ENCODE measurements at places on chromosomes 11 and 22.

GRCh38 chr11:119671051-119671450 is 57.9 kb downstream of the NECTIN1 start:
- no peak for DNase-seq

- no peak for DNase-seq
Measured at GRCh38 chr11:122270535-122270934, 154.5 kb upstream of the BLID start.

- no peak for DNase-seq
Measured at GRCh38 chr11:30392221-30392784, 69.4 kb downstream of the ARL14EP start.

GRCh38 chr11:114891911-114892310 is 213.6 kb downstream of the NXPE2 start:
- DNase-seq: no peak

DNA sequence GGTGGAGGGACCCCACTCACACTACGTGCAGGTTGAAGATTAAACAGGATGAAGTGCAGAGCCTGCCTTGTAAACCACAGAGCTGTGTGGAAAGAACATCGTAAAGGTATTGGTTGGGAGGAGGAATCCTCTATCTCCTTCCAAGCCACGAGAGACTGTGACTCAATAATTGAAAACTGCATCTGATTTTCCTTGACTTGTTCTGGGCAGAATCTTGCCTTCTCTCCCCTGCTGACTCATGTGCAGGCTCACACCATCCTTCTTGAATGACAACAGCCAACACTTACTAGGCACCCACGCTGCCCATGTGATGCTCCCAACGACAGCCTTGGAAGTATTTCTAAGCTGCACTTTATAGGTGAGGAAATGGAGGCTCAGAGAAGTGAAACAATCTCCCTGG is 563.0 kb downstream of the MIAT start:
- no peak for DNase-seq

GRCh38 chr11:82883853-82884252 is 16.4 kb downstream of the PRCP start:
- DNase-seq: no peak

DNA sequence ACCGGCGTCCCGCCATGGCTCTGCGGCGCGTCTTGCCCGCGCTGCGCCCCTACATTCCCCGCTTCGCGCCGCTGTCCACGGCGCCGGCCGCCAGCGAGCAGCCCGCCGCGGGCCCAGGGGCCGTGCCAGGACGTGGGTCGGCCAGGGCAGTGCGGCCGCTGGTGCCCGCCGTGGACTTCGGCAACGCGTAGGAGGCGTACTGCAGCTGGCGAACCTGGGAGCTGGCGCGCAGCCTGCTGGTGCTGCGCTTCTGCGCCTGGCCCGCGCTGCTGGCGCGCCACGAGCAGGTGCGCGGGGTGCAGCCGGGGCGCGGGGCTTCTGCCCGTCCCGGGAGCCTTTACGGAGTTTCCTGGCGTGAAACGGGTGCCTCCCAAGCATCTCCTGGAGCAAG is 20.1 kb downstream of the DGCR6L start:
- DNase-seq: no peak

DNA sequence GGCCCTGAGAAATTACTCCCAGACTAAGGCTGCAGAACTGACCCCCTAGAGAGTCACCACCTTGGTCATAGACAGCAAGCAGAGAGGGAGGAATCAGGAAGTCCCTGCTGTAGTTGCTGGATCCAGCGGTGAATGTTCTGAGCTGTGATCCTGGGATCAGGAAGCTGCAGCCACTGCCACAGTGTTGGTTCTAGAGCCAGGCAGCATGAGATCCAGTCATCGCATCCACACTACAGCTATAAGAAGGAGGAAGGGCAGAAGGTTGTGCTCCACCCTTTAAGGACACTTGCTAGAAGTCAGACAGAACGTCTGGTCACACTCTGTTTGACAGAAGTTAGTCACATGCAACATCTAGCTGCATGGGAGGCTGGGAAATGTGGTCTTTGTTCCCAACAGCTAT is 104.7 kb upstream of the OR4B1 start:
- no peak for DNase-seq

GRCh38 chr11:101030692-101031091 is 98.9 kb downstream of the PGR start:
- DNase-seq: no peak

DNA sequence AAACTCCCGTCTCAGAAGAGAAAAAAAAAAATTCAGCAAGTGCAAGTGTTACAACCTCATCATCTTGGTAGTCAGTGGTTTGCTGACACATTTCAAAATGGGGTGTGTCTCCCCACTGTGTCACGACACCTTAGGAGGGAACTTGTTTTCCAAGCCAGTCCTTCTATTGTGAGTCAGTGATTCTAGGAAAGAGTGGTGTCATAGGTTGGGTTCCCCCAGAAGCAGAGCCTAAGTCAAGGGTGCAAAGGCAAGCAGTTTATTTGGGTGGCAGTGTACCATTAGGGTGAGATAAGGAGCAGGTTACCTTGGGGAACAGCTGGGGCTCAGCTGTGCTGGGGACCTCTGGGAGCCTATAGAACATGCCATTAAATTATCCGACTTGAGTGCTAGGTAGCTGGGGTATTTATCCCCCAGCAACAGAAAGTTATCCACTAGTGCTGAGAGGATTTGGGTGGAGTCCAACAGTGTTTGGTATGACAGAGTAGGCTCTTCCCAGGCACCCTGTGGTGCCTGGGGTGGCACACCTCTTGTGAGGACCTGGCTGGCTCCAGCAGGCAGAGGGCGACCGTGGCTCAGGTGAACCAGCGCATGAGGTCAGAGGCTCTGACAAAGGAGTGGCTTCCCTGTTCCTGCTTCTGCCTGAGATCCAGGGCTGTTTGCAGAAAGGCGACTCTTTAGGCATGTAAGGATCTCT is 41.7 kb downstream of the KIAA1671 start:
- peak; percentile 89 for DNase-seq

DNA sequence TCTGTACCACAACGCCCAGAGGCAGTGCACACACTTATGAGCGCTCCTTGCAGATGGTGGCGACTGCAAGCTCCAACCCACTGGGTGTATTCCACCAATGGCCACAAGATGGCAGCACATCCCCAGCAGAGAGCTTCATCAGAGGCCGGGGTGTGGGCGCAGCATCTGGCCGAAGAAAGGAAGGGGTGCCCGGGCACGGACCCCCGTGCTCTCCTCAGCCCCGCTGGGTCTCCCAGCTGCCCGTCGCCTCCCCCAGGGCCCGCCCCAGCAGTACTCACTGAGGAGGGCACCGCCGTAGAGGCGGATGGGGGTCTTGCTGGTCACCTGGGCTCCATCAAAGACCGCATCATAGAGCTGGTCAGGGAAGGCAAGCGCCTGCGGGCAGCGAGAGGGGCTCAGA is 14.2 kb downstream of the TP53I11 start:
- DNase-seq: peak; percentile 94

DNA sequence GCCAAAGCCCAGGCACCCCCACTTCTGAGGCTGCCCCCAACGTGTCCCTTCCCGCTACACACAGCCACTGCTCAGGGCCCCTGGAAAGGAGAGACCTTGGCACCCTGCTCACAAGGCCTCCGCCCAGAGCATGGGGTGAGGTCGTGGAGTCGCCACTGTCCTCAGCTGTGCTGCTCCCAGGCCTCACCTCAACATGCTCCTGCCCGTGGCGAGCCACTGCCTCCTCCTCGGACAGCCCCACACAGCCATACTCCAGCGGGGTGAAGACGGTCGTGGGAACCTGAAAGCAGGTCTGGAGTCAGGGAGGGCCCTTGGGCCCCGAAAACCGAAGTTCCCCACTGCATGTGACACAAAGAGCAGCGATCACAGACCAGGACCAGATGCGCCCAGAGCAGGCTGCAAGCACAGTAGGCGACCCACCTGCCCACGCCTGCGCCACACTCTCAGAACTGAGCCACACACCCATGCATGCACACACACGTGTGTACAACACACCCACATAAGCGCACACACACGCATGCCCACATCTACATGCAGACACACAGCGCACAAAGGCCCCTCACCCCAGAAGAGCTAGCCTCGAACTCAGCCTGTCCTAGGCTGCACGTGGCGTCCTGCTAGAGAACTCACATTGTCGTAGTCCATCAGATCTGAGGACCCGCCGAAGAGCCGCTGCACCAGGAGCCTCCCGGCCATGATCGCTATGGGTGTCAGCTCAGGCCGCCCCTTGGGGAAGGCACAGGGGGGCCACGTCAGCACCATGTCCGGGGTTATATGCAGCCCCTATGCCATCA is 25.5 kb upstream of the GNB1L start:
- DNase-seq: no peak

DNA sequence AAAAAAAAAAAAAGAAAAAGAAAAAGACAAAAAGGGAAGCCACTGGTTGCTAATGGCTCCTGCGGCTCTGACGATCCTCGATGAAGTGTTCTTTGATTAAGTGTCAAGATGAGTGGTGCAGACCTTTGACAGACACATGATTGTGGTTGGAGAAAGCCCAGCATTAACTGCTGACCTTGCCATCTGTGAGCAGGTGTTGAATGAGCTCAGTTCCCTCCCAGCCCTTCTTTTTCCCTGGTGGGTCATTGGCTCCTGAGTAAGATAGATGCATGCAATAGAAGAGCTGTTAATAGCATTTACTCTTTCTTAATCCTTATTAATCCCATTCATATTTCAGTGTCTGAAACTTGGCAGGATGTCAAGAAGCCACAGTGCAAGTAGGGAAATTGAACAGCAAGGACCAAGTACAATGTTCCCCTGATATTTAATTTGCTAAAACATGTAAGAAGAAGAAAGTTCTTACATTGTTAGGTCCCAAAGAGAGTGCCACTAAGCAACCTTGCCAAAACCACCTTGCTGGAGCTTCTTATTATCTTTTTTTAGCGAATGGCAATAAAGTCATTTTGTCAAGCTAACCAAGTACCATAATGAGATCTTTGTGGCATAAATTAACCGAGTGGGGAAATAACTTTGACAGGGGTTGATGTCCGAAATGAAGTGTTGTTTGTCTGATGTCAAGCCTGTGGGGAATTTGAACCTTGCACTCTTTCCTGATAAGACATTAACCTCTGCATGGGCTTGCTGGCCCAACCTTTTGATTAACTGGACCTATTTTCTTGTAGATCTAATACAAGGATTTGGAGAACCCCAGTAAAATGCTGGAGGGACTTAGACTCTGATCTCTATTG is 113.7 kb downstream of the PTPRJ start:
- DNase-seq: no peak

- DNase-seq: no peak
Measured at GRCh38 chr11:14015711-14016110, 53.2 kb downstream of the SPON1 start.

GRCh38 chr11:125071846-125072217 is 8.7 kb downstream of the SLC37A2 start:
- no peak for DNase-seq

DNA sequence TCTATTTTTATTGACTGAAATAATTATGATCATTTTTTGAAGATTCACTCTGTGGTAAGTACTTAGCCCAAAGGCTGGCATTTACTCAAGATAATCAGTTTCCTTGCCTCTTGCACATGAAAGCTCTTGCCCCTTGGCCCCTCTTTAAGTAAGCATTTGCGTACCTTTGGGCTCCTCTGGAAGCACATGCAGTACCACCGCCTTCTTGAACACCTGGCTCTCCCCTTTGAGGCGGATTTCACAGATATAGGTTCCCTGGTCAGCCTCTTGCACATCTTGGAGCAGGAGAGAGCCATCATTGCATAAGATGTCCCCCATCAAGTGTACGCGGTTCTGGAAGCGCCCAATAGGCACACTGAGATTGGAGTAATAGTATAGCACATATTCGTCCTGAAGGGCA is 14.5 kb downstream of the JAML start:
- DNase-seq: no peak

GRCh38 chr22:42078469-42079318 is 806 bp upstream of the SMDT1 start:
- no peak for DNase-seq

- DNase-seq: no peak
Measured at GRCh38 chr11:88266919-88267318, 70.6 kb downstream of the CTSC start.

GRCh38 chr22:19385221-19385906 is 46.2 kb downstream of the HIRA start:
- no peak for DNase-seq

DNA sequence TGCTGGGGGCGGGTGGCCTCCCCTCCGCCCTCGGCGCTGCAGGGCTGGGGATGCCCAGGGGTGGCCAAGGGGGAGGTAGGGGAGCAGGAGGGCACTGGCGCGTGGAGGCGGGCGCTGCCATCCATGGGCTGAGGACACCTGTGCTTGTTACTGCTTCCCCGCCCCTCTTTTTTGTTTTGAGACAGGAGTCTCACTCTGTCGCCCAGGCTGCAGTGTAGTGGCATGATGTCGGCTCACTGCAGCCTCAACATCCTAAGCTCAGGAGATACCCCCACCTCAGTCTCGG is 683 bp upstream of the FADS3 start:
- DNase-seq: no peak

DNA sequence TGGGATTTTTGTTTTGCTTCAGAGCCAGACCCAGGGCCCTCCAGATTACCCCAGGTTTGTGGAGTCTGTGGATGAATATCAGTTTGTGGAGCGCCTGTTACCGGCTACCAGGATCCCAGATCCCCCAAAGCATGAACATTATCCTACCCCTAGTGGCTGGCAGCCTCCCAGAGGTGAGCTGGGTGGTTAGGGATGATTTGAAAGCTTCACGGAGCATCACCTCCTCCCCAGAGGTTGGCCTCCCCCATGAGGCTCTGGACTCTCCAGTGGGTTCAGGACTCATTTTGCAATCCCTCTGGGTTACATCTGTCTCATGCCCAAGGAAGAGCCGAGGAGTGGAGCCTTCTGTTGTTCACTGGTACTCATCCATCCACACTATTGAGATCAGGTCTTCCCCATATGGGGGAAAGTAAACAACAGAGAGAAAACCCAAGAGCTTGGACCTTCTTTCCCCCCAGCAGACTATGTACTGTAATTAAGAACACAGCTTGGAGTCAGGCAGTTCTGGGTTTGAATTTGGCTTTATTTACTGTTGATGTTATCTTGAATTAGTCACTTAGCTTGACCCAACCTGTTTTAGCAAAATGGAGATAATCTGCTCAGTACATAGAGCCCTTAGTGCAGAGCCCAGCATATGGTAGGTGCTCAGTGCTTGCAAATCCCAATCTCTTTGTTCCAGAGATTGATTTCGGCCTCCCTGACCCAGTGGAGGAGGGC is 2.5 kb downstream of the MRPL49 start:
- peak; percentile 54 for DNase-seq

DNA sequence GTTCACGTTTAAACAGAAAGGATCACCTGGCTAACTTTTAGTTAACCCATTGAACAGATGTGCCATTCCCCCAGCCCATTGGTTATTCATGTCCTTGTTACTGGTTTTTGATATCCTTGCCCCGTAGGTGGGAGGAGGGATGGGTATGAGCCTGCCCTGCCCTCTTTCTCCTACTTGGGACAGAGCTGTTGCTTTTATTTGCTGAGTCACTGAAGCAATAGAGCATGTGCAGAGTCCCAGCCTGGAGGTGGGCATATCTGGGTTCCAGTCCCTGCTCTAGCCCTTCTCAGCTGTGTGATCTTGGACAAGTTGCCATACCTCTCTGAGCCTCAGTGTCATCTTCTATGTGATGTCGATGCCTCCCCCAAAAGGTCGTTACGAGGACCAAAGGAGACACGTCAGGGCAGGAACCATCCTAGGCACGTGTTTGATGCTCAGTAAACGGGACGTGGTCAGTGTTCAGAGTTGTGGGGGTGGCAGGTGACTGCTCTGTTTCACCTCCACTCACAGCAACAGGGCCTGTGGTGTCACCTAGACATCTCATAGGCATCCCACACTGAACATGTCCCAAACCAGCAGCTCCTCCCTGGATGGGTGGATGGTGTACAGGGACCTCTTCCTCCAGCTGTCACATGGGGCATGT is 61.0 kb downstream of the BMAL1 start:
- peak; percentile 76 for DNase-seq

- DNase-seq: peak; percentile 84
Measured at GRCh38 chr22:33049119-33049729, 9.0 kb downstream of the SYN3 start.
